HEK293T (cell line): ENCODE measurements at places on chromosomes 13 and 19.

GRCh38 chr13:93304134-93304533, 77.5 kb downstream of the GPC6 start:
- no peak for DNase-seq

DNA sequence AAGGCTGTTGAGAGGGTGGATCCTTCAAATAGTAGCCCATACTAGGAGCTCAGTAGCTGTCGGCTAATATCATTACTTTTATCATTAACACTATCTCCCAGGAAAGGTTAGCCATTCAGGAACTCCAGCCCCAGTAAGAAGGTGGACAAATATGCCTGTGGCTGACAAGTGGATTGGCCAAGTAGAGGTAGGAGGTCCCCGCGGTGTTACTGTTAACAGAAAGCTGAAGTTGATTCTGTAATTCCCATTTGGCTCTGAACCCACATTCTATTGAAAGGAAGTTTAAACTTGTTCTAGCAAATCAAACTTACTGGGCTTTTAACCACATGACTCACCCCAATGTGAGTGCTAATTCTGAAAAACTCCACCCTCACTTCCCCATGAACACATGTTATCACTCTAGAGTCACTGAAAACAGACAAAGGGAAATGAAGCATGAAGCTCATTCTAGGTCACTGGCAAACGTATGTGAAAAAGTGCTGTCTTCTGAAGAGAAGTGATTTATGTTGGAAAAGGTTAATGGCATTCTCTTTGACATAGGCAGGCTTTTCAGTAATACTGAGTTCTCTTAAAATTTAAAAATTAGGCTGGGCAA, 273.5 kb downstream of the FGF14 start:
- no peak for DNase-seq

- DNase-seq: peak; percentile 23
These were observed 53.1 kb downstream of the FOXO1 start for GRCh38 chr13:40613192-40613818.

DNA sequence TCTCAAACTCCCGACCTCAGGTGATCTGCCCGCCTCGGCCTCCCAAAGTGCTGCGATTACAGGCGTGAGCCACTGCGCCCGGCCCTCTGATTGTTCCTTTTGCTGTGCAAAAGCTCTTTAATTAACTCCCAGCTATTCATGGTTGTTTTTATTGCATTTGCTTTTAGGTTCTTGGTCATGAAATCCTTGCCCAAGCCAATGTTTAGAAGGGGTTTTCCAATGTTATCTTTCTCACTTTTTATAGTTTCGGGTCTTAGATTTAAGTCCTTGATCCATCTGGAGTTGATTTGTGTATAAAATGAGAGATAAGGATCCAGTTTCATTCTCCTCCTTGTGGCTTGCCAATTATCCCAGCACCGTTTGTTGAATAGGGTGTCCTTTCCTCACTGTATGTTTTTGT, 19.2 kb upstream of the GRTP1 start:
- DNase-seq: no peak

GRCh38 chr13:88063741-88064140, 392.6 kb downstream of the SLITRK5 start:
- DNase-seq: no peak

DNA sequence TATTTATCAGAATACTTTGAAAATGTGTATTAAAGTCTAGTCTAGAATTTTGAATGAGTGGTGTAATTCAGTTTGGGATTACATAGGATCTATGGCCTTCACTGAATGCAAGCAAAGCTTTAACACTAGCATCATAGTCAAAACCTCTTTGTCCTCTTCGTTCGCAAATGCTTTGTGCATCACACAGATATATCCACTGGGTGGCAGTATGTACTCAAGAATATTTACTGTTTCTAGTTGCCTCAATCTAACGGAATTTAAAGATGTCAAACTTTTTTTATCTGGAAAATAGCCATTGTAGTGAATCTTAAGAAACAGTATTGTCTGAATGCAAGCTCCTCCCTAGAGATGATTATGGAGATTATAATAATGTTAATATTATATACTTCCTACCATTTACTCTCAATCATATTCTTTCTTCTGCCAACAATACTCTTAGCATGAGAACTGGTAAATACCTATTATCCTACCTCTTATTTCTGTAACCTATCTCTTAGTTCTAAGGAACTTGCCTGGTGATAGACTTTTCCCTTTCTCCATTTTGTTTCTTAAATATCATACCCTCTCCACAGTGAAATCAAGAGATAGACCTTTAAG, 25.8 kb downstream of the LACC1 start:
- DNase-seq: peak; percentile 35

GRCh38 chr13:107642831-107643230, 572.5 kb downstream of the LIG4 start:
- DNase-seq: no peak

DNA sequence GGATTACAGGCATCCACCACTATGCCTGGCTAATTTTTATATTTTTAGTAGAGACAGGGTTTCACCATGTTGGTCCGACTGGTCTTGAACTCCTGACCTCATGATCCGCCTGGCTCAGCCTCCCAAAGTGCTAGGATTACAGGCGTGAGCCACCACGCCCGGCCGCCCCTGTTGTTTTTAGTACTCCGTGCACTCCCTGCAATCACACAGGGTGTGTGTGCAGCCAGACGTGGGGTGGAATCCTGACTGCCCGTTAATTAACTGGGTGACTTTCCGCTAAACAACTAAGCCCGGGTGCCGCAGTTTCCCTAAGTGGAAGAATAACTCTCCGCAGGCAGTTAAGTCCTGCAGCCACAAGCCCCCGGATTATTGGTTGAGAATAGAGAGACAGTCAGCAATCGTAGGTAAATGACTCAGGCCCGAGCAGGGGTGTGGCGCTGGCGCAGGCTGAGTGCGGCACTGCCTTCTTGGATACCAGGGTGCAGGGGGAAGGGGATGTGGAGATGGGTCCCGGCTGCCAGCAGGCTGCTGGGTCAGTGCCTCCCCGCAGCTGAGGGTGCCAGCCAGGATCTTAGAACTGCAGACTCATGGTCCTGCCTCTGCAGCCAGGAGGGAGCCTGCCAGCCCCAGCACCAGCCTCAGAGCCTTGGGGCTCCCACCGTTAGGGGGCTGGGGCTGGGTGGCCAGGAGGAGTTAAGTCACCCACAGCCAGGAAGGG, 6.1 kb upstream of the FXYD3 start:
- no peak for DNase-seq

GRCh38 chr19:8096071-8096470, 43.5 kb downstream of the CCL25 start:
- DNase-seq: no peak

DNA sequence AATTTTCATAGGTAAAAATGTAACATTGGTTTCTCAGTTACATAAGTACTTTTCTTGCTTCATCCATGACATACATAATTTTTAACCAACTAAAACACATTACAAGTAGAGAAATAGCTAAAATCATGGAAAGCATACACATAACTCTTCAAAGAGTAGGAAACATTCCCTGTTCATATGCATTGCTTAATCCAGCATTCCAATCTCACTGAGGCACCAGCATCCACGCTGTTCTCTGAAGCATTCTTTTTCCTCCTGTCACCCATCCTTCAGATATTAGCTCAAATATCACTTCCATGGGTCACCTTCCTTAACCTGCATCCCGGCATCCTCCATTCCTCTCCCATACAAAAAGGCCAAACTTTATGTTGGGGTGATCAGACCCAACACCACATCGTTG, 79.1 kb downstream of the ZNF254 start:
- no peak for DNase-seq

DNA sequence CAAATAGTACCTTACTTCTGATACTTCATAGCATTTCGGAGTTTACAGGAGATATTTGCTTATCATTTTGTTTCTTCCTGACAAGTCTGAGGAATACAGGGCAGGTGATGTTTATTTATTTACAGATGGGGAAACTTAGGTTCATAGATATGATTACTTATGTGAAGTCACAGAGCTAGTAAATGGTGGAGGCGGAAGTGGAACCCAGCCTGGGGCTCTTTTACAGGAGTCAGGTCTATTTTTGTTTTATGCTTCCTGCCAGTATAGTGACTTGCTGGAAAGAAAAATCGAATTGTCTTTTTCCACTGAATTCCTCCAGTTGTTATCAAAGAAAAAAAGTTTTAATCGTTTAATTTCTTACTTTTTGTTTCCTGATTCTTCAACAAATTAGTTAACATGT, 66.5 kb downstream of the DGKH start:
- DNase-seq: no peak

GRCh38 chr13:52845766-52846566, 2.5 kb downstream of the PCDH8 start:
- peak; percentile 60 for DNase-seq

DNA sequence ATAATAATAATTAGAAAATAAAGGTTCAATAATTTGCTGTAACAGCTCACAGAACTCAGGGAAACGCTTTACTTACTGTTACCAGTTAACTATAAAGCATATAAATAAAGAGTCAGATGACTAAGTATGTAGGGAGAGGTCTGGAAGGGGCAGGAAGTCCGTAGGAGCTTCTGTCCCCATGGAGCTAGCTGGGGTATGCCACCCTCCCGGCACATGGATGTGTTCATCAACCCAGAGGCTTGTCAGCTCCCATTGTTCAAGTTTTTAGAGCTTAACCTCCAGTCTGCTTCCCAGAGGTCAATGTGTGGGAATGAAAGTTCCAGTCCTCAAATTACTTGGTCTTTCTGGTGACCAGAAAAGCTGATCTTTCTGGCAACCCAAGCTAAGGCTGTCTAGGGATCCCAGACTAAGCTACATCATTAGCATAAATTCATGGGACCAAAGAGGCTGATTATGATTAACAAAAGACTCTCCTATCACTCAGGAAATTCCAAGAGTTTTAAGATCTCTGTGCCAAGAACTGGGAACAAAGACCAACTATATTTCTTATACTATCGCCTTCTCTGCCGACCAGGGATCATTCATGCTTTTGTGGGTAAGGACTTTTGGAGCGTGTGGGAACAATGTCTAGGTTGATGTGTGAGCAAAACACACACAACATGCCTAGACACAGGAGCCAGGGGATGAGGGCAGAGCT, 31.7 kb upstream of the ZNF507 start:
- DNase-seq: no peak

DNA sequence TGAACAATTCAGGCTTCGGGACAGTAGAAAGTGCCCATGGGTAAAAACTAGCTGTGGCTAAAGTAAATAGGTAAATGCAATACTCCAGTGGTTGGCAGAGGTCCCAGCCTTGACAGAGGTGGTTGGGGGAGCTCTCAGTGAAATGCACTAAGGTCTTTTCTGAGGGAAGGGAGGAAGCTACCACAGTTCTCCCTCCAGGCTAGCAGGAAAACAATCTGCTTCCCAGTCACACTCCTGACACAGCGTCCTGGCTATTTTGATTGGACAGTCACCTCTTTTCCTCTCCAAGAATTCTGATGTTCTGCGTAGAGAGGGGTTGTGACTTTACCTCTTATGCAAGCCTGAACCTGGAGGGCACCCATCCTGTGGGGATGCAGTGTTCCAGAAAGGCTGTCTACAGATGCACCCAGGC, 128.7 kb downstream of the CYSLTR2 start:
- DNase-seq: no peak

GRCh38 chr19:45539459-45539858, 32.2 kb downstream of the VASP start:
- DNase-seq: no peak

DNA sequence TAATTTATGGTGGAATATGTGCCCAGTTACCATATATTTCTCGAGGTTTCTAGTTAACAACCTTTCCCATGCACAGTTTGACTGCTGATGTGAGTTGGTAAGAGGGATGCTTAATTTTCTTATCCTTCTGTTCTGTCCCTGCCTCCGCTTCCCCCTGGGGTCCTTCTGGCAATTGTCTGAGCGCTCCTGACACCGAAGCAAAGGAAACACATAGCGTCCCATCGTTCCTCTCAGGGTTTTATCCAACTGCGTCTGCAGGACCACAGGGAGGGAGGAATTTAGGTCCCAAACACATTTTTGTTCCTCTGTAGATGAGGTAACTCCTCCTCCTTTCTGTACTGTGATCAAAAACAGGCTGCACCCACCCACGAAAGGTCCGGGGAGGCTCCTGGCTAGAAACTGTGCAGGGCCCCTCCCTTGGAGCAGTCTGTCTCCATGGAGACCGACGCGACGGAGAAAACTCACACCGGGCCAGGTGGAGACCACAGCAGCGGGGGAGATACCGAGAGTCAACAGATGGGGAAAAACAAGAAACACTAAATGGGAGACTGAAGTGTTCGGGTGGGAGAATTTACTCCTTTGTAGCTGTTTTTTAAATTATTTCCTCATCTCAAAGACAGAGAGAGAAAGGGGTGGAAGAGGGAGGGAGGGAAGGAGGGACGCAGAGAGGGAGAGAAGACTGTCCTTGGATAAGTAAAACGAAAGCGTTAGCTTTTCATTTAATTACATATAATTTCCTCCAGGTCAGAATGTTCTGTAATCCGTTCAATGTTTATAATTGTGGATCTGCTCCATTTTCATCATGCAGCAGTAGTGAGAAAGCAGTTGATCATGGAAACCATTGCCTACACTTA, 191.8 kb upstream of the NBEA start:
- no peak for DNase-seq

- no peak for DNase-seq
These were observed 15.9 kb downstream of the ENOX1 start for GRCh38 chr13:43770871-43771270.

DNA sequence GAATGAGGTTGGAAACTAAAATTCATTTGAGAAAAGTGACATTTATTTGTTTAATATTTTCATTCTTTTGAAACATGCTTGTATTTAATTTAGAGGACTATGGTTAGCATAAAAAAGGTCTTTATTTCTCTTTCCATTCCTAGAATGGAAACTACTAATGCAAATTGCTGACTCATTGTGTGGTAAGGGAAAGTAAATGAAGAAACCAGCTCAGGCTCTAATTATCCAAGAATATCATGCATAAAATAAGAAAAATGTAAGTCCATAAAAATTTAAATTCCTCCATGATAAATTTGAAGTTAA, 777.0 kb upstream of the SLITRK1 start:
- no peak for DNase-seq

GRCh38 chr13:99042521-99043250, 64.8 kb upstream of the DOCK9 start:
- DNase-seq: no peak

DNA sequence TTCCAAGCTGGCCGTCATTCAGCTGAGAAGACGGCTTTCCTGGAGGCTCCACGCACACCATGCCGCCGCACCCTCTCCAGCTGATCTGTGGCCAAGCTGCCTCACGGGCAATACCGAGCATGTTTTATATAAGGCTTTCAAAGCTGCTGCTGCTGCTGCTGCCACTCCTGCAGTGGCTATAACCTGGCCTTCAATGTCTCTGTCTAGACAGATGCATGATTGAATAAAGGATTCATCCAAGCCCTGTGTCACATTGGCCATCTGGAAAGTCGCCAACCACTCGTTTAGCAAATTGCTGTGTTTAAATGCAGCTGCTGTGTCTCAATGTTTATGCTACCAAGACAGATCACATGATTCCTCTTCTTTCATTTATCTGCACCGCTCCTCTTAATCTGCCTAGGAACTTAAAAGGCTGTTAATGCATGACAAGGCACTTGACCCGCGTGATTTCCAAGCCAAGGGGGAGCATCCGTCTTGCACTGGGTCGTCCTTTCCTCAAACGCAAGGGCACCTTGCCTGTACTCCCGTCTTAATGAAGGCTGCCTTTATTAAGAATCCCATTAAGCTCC, 114.3 kb downstream of the TEX26 start:
- DNase-seq: peak; percentile 9
